ENCODE measurements at places on chromosomes 1 and 21.

DNA sequence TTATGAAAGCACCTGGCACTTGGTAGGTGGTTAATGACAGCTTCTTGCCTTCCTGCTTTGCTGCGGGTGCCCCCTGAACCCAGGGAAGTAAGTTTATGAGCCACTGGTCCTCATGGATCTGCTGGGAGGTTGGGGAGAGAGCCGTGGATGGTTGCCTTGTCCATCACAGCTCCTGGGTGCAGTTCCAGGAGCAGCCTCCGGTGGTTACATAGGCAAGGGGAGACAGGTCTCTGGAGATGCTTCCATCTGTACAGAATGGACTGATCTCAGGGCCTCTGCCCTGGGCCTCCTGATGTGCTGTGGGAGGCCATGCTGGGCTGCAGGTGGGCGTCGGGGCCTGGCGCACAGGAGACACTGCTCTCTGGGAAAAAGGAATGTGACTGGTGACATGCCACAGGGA is 31.6 kb upstream of the ARHGEF10L start:
- no peak overlapping the region for H3K4me3 ChIP-seq
- H3K27me3 ChIP-seq, result peaks cover 70% of the 10 kb centered on the region
- H3K4me1 ChIP-seq, result no peaks in the 10 kb centered on the region
- H3K27ac ChIP-seq, result no peak overlapping the region
- no peaks in the 10 kb centered on the region for H3K36me3 ChIP-seq

- no peak for DNase-seq
- no peaks in the 10 kb centered on the region for H3K4me1 ChIP-seq
- H3K36me3 ChIP-seq, result no peaks in the 10 kb centered on the region
- peaks cover 89% of the 10 kb centered on the region for H3K27me3 ChIP-seq
Measured at GRCh38 chr21:44345495-44345894, 6.3 kb upstream of the CFAP410 start.

- no peaks in the 10 kb centered on the region for H3K27me3 ChIP-seq
- no peak overlapping the region for H3K27ac ChIP-seq
- H3K4me3 ChIP-seq, result no peak overlapping the region
- H3K36me3 ChIP-seq, result no peaks in the 10 kb centered on the region
- no peak for DNase-seq
Measured at GRCh38 chr1:59354709-59355337, 57.9 kb downstream of the FGGY start.

GRCh38 chr1:234963904-234964702 is 164.5 kb downstream of the TOMM20 start:
- peak overlapping the region; percentile 27 for H3K4me3 ChIP-seq
- no peak for DNase-seq
- peak overlapping the region; percentile 71 for H3K27ac ChIP-seq
- H3K27me3 ChIP-seq, result peaks cover 23% of the 10 kb centered on the region
- H3K4me1 ChIP-seq, result peaks cover 44% of the 10 kb centered on the region
- H3K36me3 ChIP-seq, result no peaks in the 10 kb centered on the region

- H3K4me3 ChIP-seq, result no peak overlapping the region
- H3K4me1 ChIP-seq, result no peaks in the 10 kb centered on the region
Measured at GRCh38 chr1:67710417-67710816, 25.4 kb downstream of the GADD45A start.

DNA sequence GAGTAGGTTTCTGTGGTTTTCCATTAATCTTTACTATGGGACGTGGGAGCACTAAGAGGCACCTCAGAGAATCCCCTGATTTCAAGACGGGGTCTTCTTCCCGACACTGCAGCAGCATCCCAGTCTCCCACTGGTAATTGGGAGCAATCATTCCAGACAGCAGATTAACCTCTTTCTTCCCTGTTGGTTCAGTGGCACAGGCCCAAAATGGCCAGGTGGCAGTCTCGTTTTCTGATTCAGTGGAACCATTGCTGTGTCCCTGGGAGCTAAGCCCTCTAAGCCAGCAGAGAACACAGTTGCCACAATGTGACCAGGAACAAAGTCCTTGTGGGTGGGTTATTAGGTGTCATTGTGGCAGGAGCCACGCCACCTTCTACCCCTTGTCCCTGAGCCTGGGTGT is 342.1 kb downstream of the MATN1 start:
- peaks cover 91% of the 10 kb centered on the region for H3K27me3 ChIP-seq
- H3K4me3 ChIP-seq, result no peak overlapping the region
- DNase-seq, result no peak
- H3K4me1 ChIP-seq, result no peaks in the 10 kb centered on the region

DNA sequence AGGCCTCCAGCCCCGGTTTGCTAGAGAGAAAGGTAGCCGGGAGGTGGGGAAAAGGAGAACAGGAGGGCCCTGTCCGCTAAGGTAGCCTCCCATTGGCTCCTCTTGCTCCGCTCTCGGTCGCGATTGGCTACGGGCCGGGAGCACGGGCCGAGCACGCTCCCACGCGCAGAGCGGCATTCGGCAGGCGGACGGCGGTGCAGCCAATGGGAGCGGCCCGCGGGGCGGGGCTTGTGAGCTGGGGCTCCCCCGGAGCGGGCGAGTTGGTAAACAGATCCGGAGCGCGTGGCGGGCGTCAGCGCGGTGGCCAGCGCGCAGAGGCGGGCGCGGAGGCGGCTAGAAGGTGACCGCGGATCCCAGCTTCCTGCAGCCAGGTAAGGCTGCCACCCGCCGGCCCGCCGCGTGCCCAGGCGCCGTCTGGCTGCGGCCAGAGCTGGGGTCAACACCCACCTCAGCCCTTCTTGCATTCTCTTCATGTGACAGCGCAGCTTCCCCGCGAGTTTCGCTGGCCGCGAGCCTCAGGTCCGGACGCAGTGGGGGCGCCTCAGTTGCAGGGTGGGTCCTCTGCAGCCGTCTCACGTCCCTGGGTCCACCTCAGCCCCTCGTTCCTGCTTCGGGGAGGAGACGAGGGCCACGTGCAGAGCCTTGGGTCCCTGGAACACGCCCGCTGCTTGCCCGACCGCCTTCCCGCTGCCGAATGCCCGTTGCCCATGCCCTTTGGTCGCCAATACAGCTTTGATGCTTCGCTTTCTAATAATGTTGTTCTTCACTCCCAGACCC is at the start of gene COQ8A:
TSS of gene COQ8A (plus strand) at position 266 of the 777 bp plus-strand sequence. CDS start 21,092 bp downstream, outside the sequence.
- no peaks in the 10 kb centered on the region for H3K27me3 ChIP-seq
- H3K4me3 ChIP-seq, result peak within 1 kb of the TSS; percentile 94
- peaks cover 19% of the 10 kb centered on the region for H3K4me1 ChIP-seq
- peak; percentile 100 for DNase-seq

DNA sequence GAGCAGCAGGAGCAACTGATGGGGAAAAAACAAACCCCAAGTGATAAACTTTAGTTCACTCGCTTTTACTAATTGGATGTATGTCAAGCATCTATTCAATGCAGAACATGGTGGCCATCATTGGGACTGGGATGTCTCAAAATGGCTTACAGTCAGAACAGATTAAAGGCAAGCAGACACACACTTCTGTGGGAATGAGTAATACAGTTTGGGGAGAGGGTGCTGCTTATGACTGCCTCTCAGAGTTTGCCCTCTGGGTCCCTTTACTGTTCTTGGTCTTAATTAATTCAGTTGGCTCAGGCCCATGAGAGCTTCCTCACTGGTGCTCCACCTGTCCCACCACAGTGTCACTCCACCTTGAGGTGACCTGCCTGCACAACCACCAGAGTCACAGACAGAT is 119.5 kb downstream of the TBX19 start:
- no peaks in the 10 kb centered on the region for H3K36me3 ChIP-seq
- DNase-seq, result no peak
- no peaks in the 10 kb centered on the region for H3K27me3 ChIP-seq
- no peak overlapping the region for H3K27ac ChIP-seq
- peaks cover 19% of the 10 kb centered on the region for H3K4me1 ChIP-seq

- no peaks in the 10 kb centered on the region for H3K4me1 ChIP-seq
- no peak overlapping the region for H3K4me3 ChIP-seq
- no peak for DNase-seq
Measured at GRCh38 chr1:68623700-68624099, 126.8 kb upstream of the DEPDC1 start.

GRCh38 chr1:209435654-209436566 is 147.6 kb upstream of the CAMK1G start:
- no peaks in the 10 kb centered on the region for H3K27me3 ChIP-seq
- H3K27ac ChIP-seq, result no peak overlapping the region
- DNase-seq, result peak; percentile 64
- no peaks in the 10 kb centered on the region for H3K36me3 ChIP-seq

- H3K27me3 ChIP-seq, result no peaks in the 10 kb centered on the region
- no peaks in the 10 kb centered on the region for H3K36me3 ChIP-seq
- no peak overlapping the region for H3K4me3 ChIP-seq
- H3K27ac ChIP-seq, result no peak overlapping the region
- H3K4me1 ChIP-seq, result no peaks in the 10 kb centered on the region
- no peak for DNase-seq
Measured at GRCh38 chr1:118364882-118365281, 179.9 kb upstream of the SPAG17 start.

GRCh38 chr1:172344444-172344843 is 76.0 kb upstream of the C1orf105 start:
- DNase-seq, result no peak
- H3K27me3 ChIP-seq, result peaks cover 22% of the 10 kb centered on the region
- no peaks in the 10 kb centered on the region for H3K36me3 ChIP-seq
- no peak overlapping the region for H3K4me3 ChIP-seq
- H3K4me1 ChIP-seq, result peaks cover 18% of the 10 kb centered on the region

DNA sequence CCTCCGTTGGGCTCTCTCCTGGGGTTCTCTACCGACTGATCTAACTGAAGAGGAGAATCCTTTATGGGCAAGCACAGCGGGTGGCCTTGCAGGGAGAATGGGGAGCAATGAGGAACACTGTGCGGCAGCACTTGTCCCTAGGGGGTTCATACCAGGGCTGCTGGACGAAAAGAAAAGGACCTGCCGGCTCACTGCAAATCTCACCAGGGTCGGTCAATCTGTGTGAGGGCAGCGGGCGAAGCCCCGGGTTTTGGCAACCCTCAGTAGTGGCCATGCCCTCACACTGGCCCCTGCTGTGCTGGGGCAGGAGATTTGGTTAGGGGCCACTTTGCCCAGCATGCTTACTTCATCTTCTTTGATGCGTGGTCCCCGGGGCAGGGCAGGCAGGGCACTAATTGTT is 5.9 kb downstream of the LHX9 start:
- H3K36me3 ChIP-seq, result no peaks in the 10 kb centered on the region
- peaks cover 19% of the 10 kb centered on the region for H3K27me3 ChIP-seq
- no peak for DNase-seq
- H3K4me3 ChIP-seq, result no peak overlapping the region

DNA sequence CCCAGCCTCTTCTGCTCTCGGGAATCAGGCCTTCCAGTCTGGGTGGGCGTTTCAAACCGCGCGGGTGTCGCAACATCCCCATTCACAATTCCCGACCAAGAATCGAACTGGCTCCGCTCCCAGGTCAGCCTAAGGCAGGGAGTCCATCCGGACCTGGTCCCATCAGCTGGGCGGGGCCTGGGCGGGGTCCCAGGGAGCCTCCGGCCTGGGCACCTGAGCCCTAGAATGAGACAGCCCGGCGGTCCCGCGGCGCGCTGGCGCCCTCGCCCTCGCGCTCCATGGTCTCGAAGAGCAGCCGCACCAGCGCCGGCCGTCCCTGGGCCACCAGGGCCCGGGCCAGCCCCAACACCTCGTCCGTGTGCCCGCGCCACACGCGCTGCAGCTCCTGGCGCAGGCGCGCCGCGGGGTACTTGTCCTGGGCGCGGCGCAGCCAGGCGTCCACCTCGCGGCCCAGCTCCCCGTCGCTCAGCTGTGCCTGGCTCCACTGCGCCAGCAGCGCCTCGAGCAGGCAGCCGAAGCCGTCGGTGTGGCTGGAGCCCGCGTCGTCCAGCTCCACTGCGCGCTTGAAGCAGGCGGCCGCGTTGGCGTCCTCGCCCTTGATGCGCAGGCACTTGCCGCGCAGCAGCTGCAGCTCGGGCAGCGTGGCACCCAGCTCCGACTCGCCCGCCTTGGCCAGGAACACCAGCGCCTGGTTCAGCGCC is 16.9 kb upstream of the PARS2 start:
- H3K4me1 ChIP-seq, result no peaks in the 10 kb centered on the region
- no peaks in the 10 kb centered on the region for H3K27me3 ChIP-seq
- H3K36me3 ChIP-seq, result no peaks in the 10 kb centered on the region
- DNase-seq, result no peak

- no peaks in the 10 kb centered on the region for H3K36me3 ChIP-seq
- no peaks in the 10 kb centered on the region for H3K4me1 ChIP-seq
- no peak overlapping the region for H3K4me3 ChIP-seq
- H3K27ac ChIP-seq, result no peak overlapping the region
Measured at GRCh38 chr1:187692799-187693198, 864.0 kb downstream of the PLA2G4A start.

- no peak overlapping the region for H3K4me3 ChIP-seq
- H3K27me3 ChIP-seq, result no peaks in the 10 kb centered on the region
- H3K36me3 ChIP-seq, result no peaks in the 10 kb centered on the region
- no peak overlapping the region for H3K27ac ChIP-seq
- H3K4me1 ChIP-seq, result no peaks in the 10 kb centered on the region
Measured at GRCh38 chr1:205803986-205804385, 9.0 kb downstream of the SLC41A1 start.

GRCh38 chr1:60747353-60747752 is 335.0 kb upstream of the NFIA start:
- H3K4me1 ChIP-seq, result no peaks in the 10 kb centered on the region
- H3K27ac ChIP-seq, result no peak overlapping the region
- H3K36me3 ChIP-seq, result no peaks in the 10 kb centered on the region
- DNase-seq, result no peak

- no peaks in the 10 kb centered on the region for H3K4me1 ChIP-seq
- H3K36me3 ChIP-seq, result no peaks in the 10 kb centered on the region
- H3K27me3 ChIP-seq, result no peaks in the 10 kb centered on the region
- H3K27ac ChIP-seq, result no peak overlapping the region
Measured at GRCh38 chr1:67489643-67490042, 59.4 kb upstream of the SERBP1 start.

GRCh38 chr1:26224606-26225005 is 9.4 kb upstream of the CEP85 start:
- H3K27ac ChIP-seq, result no peak overlapping the region
- no peaks in the 10 kb centered on the region for H3K4me1 ChIP-seq
- H3K4me3 ChIP-seq, result no peak overlapping the region
- no peaks in the 10 kb centered on the region for H3K36me3 ChIP-seq

- DNase-seq, result no peak
- no peak overlapping the region for H3K27ac ChIP-seq
- no peaks in the 10 kb centered on the region for H3K36me3 ChIP-seq
- H3K4me3 ChIP-seq, result no peak overlapping the region
Measured at GRCh38 chr1:81157686-81158085, 643.0 kb upstream of the ADGRL2 start.

- H3K4me3 ChIP-seq, result no peak overlapping the region
- H3K27ac ChIP-seq, result no peak overlapping the region
Measured at GRCh38 chr1:201362906-201363305, 14.6 kb downstream of the TNNT2 start.

DNA sequence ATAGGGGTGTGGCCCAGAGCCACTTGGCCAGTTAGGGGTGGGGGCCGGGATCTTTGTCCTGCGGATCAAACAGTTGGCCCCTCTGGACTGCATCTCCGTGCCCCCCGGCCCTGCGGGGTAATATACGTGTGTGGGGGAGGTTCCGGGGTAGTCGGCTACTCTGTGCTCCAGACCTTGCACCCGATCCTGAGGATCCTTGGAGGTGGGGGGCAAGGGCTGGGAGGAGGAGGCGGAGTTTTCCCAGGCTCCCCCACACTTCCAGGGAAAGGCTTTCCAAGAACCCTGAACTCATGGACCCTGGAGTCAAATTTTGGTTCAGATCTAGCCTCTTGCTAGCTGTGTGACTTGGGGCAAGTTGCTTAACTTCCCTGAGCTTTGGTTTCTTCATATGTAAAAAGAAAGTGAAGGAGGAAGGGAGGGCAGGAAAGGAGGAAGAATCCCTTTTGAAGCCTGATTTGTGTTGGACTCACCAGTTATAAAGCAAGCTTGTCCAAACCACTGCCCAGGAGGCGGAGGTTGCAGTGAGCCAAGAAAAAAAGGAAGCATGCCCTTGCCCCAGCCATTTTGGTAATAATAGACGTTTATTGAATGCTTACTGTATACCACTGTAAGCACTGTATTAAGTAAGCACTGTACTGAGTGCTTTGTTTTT is 686 bp downstream of the MIIP start:
- H3K27ac ChIP-seq, result no peak overlapping the region
- DNase-seq, result no peak
- H3K4me3 ChIP-seq, result peak overlapping the region; percentile 99
- H3K27me3 ChIP-seq, result no peaks in the 10 kb centered on the region

Measured in MM.1S (cell line).